ENCODE measurements at places on chromosomes 2 and 18. TPM values are rescaled to one million over a fixed set of nuclear protein-coding genes. Genes with fewer than 3 reads are reported as not detected.

Gene AOX1
- total RNA-seq = 0.07 TPM

Gene NOSTRIN
- not detected for total RNA-seq

Gene COL4A3
- 43.9 TPM for total RNA-seq

- no peak for DNase-seq
These were observed 12.5 kb downstream of the SPTBN1 start for GRCh38 chr2:54468673-54469072.

DNA sequence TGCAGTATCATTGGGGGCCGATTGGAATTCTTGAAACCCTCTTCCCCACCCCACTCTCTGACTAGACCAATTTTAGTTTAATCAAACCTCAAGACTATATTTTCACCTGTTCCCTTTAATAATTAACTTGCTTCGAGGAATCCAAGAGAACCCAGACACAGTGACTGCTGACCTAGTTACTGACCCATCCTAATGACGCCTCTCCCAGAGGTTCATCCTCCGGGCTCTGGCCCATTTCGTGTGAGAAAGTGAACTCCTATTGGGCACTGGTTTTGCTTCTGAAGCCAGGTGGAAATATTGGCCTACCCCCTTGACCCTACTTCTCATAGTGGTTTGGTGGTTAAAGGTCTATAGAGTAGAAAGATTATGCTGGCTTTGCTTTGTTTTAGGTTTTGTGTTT lies 39.9 kb downstream of the RPL37A start:
- no peak for DNase-seq

GRCh38 chr18:79047556-79048244 lies 21.5 kb upstream of the ATP9B start:
- no peak for DNase-seq

DNA sequence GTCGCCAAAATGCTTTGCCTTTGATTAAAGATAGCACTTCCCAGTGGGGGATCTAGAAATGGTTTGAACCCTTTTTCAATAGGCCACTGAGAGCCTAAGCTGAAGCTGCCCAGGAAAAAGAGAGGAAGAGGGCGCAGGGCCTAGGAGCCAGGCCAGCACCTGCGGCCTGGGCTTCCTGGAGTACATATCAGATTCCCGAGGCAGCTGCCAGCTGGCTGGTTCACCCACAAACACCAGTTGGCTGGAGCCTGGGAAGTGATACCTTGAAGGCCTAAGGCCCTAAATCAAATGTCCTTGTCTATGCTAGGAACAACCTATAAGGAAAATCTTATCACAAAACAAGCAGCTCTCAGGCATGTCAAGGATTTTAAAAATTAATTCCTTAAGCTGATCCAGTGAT lies 37.1 kb downstream of the ANKRD44 start:
- DNase-seq = no peak

Measured in B cell (primary cell).